ENCODE measurements at places on chromosomes 16 and 17.

DNA sequence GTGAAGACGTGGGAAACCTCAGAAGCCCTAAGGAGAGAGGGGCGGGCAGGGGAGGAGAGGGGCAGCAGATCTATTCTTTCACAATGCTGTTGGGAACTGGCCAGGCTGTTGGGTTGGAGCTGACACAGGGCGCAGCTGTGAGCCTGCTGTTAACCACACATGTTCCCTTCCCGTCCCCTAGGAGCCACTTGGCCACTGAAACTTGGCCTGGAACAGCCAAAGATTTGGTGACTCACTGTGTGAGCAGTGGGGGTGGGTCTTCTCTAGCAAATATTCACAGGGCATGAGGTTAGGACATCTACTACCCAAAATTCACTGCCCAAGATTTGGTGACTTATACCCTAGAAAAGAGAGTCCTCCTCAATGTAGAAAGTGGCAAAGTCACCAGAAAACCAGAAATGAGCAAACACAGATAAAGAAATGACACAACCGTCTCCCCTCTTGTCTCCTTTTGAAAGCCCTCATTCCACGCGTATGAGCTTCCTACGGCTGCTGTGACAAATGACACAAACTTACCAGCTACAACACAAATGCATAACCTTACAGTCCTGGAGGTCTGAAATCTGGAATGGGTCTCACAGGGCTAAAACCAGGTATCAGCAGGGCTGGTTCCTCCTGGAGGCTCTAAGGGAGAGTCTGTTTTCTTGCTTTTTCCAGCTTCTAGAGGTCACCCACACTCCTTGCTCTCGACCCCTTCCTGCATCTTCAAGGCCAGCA lies 6.3 kb downstream of the TBC1D16 start:
- DNase-seq = no peak

DNA sequence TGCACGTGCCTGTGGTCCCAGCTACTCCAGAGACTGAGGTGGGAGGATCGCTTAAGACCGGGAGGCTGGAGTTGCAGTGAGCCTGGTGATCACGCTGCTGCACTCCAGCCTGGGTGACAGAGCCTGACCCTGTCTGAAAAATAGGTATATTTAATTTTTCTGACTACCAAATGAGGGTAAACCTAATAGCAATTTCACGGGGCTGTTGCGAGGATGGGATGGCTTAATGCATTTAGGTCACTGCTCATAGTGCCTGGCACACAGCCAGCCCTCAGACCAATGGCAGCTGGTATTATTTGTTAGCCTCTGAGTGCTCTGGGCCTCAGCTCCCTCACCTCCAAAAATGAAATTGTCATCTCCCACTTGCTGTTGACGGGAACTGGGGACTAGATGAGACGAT lies 5.9 kb upstream of the CDIP1 start:
- no peak for DNase-seq

- no peak for DNase-seq
Measured at GRCh38 chr17:42118545-42118944, 2.6 kb downstream of the KAT2A start.

GRCh38 chr16:4938683-4939030 lies 1.7 kb upstream of the PPL start:
- DNase-seq = no peak

All from SIG-M5 (cell line).